Activated T-cell treated with anti-CD3 and anti-CD28 coated beads, Interleukin-2, amount 50 U/mL, for 4 hours (primary cell): ENCODE measurements at places on chromosomes 6 and 20.
A peak's percentile ranks its signal among the peaks of the same experiment; 100 is the strongest.

DNA sequence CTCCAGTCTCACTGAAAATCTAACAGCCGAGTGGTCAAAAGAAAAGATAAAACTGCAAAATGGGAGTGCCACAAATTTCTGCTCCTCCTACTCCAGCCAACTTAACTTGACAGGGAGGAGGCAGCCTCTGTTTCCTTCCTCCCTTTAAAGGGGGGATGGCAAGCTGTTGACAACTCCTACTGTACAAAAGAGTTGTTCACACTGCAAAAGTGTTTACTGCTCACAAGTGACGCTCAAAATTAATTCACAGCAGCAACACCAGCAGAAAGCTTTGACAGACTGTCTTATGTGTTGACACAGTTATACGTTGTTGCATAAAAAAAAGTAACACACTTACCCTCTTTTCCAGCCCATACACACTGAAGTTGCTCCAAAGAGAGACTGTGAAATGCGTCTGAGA, 169.8 kb downstream of the BACH2 start:
- no peak for DNase-seq

GRCh38 chr20:3107464-3108025, 23.0 kb upstream of the AVP start:
- no peak for DNase-seq

- peak; percentile 25 for DNase-seq
These were observed 5.7 kb downstream of the COMMD7 start for GRCh38 chr20:32737371-32738223.

DNA sequence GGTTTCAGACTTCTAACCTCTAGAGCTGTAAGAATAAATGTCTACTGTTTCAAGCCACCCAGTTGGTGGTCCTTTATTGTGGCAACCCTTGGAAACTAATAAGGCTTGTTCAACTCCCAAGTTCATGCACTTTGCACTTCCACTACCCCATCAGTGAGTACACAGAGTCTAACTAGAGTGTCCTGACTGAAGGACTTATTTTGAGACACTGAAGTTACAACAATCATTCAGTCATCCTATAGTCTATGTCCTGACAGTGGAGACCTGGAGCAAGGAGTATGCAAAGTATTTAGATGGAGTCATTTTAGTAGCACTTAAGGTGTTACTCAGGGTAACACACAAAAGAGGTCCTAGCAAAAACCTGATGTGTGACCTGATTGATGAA, 62.6 kb downstream of the VGLL2 start:
- DNase-seq: no peak

GRCh38 chr6:136337121-136337520, 47.5 kb upstream of the BCLAF1 start:
- DNase-seq: no peak

DNA sequence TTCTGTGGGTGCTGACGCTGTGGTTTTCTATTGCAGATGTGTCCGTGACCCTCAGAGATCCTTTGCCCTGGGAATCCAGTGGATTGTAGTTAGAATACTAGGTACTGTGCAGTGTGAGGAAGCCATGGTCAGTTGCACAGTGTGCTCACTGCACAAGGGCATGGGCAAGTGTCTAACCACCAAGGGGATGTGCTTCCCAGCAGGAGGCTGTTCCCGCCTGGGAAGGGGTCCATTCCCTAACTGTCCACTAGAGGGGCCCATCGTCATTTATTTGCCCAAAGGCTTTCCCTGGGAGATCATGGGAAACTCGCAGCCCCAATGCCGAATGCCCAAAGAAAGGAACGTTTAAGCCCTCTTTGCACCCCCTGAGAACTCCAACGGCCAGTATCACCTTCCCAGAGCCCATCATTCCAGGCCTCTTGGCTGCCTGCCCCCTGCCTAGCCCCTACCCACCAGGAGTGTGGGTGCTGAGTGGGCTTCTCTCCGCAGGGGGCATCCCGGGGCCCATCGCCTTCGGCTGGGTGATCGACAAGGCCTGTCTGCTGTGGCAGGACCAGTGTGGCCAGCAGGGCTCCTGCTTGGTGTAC, 26.2 kb downstream of the SLCO4A1 start:
- DNase-seq: peak; percentile 43

- DNase-seq: no peak
These were observed 16.1 kb downstream of the COL9A3 start for GRCh38 chr20:62832951-62833391.

- no peak for DNase-seq
These were observed 165.0 kb downstream of the MOXD1 start for GRCh38 chr6:132236281-132236680.

GRCh38 chr20:23826541-23827021, at the start of gene CST2:
CST2 (minus strand) TSS chr20:23826729; CDS start chr20:23826660, 69 bp downstream.
- no peak for DNase-seq

GRCh38 chr6:129498950-129499842, 210.8 kb downstream of the ARHGAP18 start:
- DNase-seq: no peak

GRCh38 chr20:47498606-47499005, 3.1 kb upstream of the NCOA3 start:
- no peak for DNase-seq

- DNase-seq: no peak
These were observed 106.0 kb upstream of the LOC128125822 start for GRCh38 chr6:63466242-63466733.

GRCh38 chr6:53710788-53711187, 45.2 kb upstream of the KLHL31 start:
- no peak for DNase-seq

- no peak for DNase-seq
These were observed 31.9 kb downstream of the C6orf89 start for GRCh38 chr6:36917541-36918193.

- peak; percentile 83 for DNase-seq
These were observed at the start of gene ARFGAP1 for GRCh38 chr20:63272105-63273058. ARFGAP1 (plus strand) TSS chr20:63272813; CDS start chr20:63275581, 2,768 bp downstream.

DNA sequence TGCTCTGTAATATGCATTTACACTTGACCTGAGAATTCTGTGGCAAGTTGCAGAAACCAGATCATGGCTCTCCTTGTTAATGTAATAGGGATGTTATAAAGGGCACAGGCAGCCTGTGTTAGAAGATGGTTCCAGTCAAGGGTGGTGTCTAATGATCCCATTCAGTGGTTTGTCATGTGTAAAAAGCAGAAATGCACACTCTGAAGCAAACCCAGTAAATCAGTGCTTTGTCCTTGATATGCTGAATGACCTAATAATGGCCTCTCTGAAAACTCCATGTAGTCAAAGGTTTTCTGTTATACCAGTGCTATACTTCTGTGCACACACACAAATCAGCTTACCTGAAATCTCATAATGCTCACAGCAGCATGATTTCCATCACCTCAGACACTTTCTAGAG, 66.2 kb downstream of the SOBP start:
- no peak for DNase-seq

- DNase-seq: no peak
These were observed 825.7 kb upstream of the MAP3K7 start for GRCh38 chr6:91412532-91412931.

DNA sequence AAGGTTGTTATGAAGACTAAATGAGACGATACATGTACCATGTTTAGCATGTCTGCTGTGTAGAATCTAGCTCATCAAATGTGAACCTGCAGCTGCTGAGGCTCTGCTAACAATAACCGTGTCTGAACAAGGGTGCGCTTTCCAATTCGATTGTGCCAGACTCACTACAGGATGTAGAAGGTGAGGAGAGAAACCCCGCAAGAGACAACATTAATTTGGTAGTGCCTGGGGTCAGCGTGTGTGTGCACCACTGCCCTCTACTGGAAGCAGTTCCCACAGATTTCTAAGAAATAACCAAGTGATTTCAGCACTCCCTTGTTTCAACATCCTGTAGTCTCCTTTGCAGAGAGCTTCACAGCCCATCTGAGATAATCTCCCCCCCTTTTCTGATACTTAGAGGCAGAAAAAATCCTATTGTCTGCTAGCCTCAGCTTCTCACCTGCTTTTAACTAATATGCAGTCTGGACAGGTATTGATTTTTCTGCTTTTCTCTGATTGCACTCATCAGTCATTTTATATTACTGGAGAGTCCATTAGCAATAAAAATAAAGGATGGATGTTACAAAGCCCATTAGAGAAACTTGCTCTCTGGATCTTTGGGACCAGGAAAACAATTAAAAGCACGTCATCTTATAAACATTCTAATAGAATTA, 96.7 kb upstream of the BACH2 start:
- peak; percentile 73 for DNase-seq

DNA sequence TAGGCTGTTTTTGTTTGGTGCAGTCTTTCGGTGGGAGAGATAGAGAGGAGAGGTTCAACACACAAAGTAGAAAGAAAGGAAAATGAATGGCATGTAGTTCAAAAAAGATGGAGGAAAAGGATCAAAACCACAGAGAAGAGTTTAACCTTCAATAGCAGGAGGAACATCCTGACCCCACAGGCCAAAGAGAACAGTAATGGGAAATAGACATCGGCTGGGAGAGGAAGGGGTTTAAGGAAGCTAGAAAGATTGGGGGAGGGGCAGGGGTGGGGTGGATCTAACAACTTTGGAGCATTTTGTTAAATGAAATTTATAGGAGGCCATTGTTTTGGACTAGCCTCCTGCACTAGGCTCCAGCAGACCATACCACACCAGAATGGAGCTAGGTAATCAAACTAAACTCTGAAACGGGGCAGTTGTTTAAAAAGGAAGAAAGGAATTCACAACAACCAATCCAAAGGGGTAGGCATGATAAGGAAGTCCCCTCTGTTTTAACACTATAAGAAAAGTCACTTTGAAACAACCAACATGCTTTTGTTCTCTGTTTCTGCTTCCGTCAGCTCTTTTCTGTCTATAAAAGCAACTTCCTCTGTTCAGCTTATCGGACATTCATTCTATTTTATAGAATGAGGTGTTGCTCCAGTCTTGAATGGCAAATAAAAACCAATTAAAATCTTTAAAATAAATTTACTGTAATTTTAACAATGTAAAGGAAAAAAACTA, 82.6 kb downstream of the EPB41L2 start:
- no peak for DNase-seq

GRCh38 chr6:53493635-53494025, 51.3 kb downstream of the GCLC start:
- no peak for DNase-seq

- DNase-seq: no peak
These were observed 30.3 kb upstream of the AFDN start for GRCh38 chr6:167796192-167796981.

DNA sequence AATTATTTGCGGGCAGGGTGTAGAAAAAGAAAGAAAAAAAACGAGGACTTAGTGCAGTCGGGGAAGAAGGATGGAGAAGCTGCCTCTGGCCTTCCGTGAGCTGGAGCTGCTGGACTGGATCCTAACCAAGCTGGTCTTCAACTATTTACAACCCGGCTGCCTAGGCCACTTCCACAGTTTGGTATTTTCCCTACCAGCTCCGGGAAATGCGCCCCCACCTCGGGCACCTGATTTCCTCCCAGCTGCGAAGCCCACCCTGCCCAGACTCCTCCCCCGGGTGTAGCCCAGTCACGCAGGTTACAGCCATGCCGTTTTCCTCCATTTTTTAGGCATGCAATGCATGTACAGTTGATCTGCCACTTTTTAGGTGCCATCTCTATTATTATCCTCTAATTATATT, 21.2 kb downstream of the THEMIS start:
- no peak for DNase-seq

DNA sequence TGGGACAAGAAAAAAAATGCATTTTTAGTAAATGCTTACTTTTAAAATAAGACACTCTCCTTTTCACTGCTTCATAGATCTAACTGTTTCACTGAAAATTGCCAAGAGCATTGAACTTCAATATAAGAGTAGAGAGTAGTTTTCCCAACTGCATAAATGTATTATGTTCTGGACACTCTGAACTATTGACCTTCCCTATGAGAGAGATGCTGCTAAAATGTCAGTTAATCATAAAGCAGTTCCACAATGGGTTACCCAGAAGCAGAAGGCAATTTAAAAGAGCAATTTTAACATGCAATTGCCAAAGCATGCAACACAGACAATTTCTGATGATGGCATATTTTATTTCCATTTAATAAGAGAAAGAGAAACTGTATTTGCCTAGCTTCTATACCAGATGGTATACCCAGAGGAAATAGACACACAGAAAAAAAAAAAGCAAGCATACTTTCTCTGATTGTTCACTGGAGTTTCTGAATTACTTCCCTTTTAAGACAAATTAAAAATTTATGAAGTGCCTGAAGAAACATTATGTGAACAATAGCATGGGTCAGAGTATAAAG, 279.1 kb upstream of the THEMIS start:
- DNase-seq: no peak

GRCh38 chr6:156345700-156346099, 431.5 kb upstream of the ARID1B start:
- no peak for DNase-seq

DNA sequence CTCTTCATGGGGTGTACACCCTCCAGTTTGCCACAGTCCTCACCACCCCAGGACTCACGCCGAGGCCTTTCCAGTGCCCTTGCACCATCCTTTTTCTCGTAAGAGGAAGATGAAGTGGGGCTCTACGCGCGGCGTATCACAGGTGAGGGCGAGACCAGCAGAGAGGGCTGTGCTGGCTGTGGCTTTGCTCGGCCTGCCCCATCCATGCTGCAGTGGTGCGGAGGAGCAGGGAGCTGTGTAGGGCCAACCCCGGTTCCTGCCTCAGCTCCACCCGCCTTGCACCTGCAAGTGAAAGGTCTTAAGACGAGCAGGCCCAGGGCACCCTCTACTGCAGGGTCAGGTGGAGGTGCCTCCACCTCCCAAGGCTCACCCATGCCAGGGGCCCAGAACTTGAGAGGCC, 24.1 kb downstream of the RBCK1 start:
- DNase-seq: no peak

DNA sequence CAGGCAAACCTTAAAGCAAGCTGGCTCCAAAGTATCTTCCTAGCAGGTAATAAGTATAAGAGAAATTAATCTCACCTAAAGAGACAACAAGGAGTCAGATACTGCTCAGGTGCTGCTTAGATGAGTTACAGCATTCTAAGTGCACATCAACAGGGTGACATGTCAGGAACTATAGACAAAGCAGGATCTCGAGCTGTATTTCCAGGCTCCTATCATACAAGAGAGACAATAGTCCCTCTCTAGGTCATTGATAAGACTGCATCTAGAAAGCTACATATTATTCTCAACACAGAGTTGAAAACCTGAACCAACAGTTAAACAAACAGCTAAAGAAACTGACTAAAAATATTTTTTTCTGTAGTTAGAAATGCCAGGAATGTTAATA, 3.9 kb downstream of the PTPRK start:
- no peak for DNase-seq

- no peak for DNase-seq
These were observed 261.5 kb downstream of the SLC24A3 start for GRCh38 chr20:19473922-19474286.

DNA sequence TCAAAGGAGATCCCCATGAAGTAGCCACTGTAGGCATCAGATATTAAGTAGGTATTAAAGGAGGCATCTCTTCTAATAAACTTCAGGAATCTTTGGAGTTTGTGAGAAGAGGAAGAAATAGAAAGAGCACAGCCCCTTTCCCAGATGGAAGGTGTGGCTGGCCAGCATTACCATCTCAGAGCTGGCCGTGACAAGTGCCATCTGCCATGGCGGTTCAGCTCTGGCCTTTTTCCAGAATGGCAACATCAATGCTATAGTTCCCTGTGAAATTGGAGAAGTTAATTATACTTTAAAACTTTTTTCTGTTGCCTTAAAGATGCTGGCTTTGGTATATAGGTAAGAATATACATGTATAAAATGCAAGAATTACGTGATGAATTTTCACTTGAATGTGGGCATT, 51.9 kb upstream of the MCUR1 start:
- DNase-seq: no peak
